Naive thymus-derived CD8-positive, alpha-beta T cell (primary cell): ENCODE measurements at places on chromosomes 7 and 10.

DNA sequence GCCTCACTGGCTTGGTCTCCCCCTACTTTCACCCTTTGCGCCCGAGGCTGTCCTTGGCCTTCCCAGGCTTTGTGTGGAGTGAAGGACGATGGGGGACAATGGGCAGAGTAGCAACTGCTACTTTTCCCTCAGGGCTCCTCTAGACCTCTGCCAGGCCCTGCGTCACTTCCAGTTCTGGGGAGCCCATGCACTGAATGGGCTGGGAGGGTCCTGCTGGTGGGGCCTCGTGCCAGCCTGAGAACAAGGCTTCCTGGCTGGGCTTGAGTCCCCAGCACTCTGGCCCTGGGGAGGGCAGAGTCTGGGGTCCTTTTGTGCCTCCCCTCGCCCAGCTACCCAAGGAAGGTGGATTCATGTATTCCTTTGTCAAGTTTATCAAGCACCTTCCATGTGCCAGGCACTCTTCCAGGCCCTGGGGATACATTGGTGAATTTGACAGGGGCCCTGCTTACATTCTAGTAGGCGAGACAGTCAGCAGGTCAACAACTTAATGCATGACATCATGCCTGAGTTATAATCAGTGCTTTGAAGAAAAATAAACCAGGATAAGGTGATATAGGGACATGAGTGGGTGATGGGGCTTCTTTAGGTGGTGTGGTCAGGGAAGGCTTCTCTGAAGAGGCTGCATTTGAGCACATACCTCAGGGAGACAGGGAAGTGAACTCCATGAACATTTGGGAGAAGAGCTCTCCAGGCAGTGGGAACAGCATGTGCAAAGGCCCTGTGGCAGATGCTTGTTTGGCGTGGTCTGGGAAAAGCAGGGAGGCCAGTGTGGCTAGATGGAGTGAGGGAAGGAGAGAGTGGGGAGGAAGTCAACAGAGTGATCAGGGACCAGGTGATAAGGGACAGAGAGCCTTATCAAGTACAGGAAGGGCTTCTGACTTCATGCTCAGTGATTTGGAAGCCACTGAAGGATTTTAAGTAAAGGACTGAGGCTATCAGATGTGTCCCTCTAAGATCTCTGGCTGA lies 14.1 kb downstream of the ZMIZ1 start:
- H3K27ac ChIP-seq = no peak overlapping the region
- DNase-seq = no peak
- peaks cover 53% of the 10 kb centered on the region for H3K4me1 ChIP-seq
- no peaks in the 10 kb centered on the region for H3K36me3 ChIP-seq
- no peak overlapping the region for H3K4me3 ChIP-seq

DNA sequence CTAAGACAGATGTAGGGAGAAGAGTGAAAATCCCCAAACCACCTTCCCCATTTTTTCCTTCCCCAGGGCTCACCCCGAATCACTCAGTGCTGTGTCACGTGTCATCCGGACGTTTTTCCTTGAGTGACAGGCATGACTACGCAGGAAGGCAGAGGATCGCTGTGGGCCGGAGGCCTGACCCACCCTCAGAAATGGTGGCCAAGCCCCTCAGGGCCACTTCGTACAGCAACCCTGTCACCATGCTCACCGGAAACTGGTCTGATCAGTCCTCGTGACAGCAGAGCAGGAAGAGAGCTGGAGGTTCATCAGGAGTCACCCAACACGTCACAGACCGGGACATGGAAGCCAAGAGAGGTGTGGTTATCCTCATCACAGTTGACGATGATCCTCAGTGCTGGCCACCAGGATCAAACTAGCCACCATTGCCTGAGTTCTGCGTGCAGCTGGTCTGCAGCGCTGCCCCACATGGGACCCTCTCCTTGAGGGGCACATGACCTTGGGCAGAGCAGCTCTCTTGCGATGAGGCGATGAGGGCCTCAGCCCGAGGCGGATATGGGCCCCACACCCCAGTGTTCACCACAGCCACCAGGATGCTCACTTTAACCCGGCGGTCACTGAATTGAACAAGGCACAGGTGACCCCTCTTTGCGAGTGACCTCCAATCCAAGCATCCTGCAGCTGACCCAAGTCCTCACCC lies 99.3 kb upstream of the INSIG1 start:
- no peak overlapping the region for H3K4me3 ChIP-seq
- no peaks in the 10 kb centered on the region for H3K27me3 ChIP-seq
- H3K4me1 ChIP-seq = no peaks in the 10 kb centered on the region
- no peak for DNase-seq
- H3K36me3 ChIP-seq = peaks cover 17% of the 10 kb centered on the region

GRCh38 chr10:114577133-114577532 lies 80.9 kb downstream of the ABLIM1 start:
- no peaks in the 10 kb centered on the region for H3K4me1 ChIP-seq
- H3K27ac ChIP-seq = no peak overlapping the region
- no peaks in the 10 kb centered on the region for H3K36me3 ChIP-seq
- no peak overlapping the region for H3K4me3 ChIP-seq

GRCh38 chr7:143233816-143234532 lies 12.1 kb downstream of the TAS2R40 start:
- H3K4me1 ChIP-seq = no peaks in the 10 kb centered on the region
- no peak for DNase-seq
- no peak overlapping the region for H3K27ac ChIP-seq
- H3K4me3 ChIP-seq = no peak overlapping the region
